Activated T-helper 9 cell treated with anti-CD3 and anti-CD28 coated beads, Interleukin-2, amount 50 U/mL, for 16 hours (primary cell): ENCODE measurements at places on chromosomes 4 and X.

- no peak for DNase-seq
Measured at GRCh38 chrX:13697455-13697854, 8.5 kb downstream of the RAB9A start.

GRCh38 chrX:57952320-57952678, 42.0 kb upstream of the ZXDA start:
- DNase-seq = no peak

- DNase-seq = no peak
Measured at GRCh38 chrX:139559383-139560042, 29.0 kb downstream of the F9 start.

DNA sequence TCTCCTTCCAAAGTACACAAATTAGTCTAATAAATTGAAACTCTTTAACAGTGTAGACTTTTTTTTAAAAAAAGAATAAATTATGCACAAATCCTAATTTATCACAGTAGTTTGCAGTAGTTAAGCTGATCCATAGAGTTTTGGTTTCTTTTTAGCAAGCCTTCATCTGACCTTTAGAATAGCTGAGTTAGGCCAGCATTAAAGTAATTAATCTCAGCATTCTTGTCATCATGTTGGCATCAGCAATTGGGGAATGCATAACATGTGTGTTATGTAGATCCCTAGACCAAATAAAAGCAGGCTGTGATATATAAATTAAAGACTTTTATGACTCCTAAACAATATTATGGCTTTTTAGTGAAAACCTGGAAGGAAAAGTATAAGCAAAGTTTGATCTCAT, 426.5 kb upstream of the PABPC4L start:
- no peak for DNase-seq

GRCh38 chrX:9466124-9466495, 1.3 kb downstream of the TBL1X start:
- no peak for DNase-seq

GRCh38 chrX:70176938-70177533, at the start of gene DGAT2L6:
DGAT2L6 (plus strand) TSS chrX:70177483; CDS start chrX:70177583, 100 bp downstream.
- no peak for DNase-seq

GRCh38 chrX:69067841-69068240, 97.4 kb downstream of the PJA1 start:
- DNase-seq = no peak

GRCh38 chr4:36189511-36190226, 54.6 kb downstream of the ARAP2 start:
- no peak for DNase-seq

DNA sequence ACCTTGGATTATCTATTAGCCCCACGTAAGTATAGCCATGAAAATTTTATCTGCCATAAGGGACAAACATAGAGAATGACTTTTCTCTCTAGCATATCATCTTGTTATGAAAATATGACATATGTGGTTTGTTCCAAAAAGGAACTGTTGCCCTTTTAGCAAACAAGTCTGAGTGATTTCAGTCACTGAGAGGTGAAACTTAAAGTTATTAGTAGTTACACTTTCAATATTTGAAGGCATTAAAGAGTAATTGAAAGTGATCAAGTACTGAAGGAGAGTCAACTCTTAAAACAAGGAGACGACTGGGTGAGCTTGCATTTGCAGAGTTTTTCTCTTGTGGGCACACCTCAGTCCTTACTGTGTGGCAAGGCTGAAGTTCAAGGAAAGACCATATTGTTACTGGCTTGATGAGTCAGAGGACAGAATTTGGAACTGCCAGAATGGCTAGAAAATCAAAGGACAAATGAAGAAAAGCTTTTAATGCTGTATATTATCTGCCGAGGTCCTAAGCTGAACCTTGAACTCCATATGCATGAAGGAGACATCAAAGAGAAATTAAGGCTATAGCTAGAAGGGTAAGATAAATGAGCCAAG, 205.1 kb upstream of the EMCN start:
- no peak for DNase-seq

- no peak for DNase-seq
Measured at GRCh38 chr4:125319311-125319710, 4.6 kb downstream of the FAT4 start.

DNA sequence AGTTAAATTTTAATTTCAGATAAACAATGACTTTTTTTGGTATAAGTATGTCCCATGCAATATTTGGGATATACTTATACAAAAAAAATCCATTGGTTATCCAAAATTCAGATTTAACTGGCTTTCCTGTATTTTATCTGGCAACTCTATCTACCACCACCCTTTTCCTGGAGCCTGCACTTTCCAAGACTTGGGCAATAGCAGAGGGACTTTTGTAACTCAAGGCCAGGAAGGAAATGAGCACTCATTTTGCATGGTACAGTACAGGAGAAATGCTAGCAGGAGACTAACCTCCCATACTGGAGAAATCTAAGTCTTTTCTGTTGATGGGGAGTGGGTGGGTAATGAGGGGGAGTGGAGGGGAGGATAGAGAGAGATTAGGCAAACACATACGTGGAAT, 37.7 kb upstream of the PLAC1 start:
- DNase-seq = no peak

DNA sequence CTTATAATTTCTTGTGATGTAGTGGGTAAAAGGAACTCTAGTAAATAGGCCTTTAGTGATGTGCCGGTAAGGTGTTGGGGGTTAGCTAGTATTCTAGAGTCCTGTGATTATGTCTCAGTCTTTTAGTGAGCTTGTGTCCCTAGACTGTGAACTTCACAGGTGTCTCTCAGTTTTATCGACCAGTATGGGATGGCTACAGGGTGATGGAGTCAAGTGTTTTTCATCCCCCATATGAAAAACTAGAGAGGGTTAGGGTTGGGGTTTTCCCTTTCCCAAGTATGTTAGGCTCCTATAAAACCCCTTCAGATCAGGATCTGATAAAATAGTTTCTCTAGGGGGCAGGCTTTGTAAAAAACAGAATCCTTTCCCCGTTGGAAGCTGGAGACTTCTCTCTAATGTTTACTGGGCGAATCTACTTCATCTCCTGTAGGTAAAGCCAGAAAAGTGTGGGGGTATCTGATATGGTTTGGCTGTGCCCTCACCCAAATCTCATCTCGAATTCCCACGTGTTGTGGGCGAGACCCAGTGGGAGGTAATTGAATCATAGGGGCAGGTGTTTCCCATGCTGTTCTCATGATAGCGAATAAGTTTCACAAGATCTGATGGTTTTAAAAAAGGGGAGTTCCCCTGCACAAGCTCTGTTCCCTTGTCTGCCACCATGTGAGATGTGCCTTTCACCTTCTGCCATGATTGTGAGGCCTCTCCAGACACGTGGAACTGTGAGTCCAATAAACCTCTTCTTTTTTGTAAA, 120.8 kb downstream of the DTHD1 start:
- no peak for DNase-seq

- peak; percentile 24 for DNase-seq
Measured at GRCh38 chrX:151680805-151681204, 14.5 kb upstream of the PRRG3 start.

DNA sequence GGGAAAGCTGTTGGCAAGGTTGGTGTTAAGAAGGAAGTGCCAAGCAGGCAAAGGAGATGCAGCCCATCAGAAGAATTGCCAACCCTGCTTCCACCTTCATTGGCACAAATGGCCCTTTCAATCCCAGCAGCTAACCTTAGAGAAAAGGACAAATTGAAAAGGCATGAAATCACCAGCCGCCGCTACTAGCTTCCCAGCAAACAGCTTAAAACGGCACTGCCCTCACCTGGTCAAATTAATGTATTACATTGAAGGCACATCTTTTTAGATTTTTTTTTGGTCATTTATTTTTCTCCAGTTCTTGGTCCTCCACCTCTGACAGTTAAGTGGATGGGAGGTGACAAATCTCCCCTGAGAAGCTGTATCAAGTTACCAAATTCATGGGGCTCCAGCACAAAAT, 51.0 kb upstream of the NHSL2 start:
- DNase-seq = no peak

DNA sequence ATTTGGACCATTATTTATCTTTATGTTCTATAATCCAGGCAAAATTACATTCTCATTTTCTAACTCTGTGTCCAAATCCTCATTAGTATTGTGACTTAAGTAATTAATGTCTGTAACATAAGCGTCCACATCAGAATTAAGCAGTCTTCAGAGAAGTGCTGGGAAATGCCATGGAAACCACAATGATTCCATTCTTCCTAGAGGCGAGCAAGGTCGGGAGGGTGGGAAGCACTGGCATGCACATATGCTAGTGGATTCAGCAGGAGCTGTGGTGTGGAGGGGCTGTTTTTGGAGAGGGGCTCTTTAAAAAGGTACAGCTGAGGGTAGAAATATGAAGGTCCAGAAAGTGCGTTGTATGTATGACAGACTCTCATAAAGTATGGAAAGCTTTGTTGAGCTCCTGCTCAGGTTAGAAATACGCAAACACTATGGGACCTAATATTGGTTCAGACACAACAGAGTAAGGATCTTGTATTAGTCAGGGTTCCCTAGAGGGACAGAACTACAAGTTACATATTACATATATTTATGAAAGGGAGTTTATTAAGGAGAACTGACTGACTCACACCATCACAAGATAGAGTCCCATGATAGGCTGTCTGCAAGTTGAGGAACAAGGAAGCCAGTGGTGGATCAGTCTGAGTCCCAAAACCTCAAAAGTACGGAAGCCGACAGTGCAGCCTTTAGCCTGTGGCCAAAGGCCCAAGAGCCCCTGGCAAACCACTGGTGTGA, 61.5 kb downstream of the GLRA2 start:
- DNase-seq = no peak

- DNase-seq = no peak
Measured at GRCh38 chr4:69051576-69051943, 44.7 kb upstream of the UGT2B7 start.

- no peak for DNase-seq
Measured at GRCh38 chr4:23500894-23501449, 388.9 kb downstream of the PPARGC1A start.

GRCh38 chrX:40078489-40079227, 19.1 kb downstream of the BCOR start:
- DNase-seq = no peak

- no peak for DNase-seq
Measured at GRCh38 chr4:91826186-91826585, 477.6 kb upstream of the GRID2 start.

- no peak for DNase-seq
Measured at GRCh38 chr4:157885811-157886210, 287.0 kb downstream of the GASK1B start.

GRCh38 chr4:140255927-140256326, 101.9 kb upstream of the MAML3 start:
- no peak for DNase-seq
